ENCODE measurements at places on chromosomes 2 and 18.

DNA sequence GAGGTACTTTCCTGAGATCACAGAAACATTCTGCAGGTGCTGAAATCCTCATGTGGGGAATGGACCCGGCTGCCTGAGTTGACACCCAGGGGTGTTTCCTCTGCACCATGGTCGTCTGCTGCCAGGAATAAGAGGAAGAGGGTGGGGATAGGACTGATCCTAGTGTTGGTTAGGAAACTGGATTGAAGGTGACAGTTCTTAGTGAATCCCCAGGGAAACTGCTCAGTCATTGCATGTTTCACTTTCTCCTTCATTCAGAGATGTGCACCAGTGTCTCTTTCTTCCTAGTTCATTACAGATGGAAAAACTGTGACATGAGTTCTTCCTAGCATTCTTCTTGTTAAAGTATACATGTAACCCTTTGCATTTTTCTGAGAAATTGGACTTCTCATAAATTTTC lies 294.3 kb downstream of the PTGR3 start:
- no peak for DNase-seq

DNA sequence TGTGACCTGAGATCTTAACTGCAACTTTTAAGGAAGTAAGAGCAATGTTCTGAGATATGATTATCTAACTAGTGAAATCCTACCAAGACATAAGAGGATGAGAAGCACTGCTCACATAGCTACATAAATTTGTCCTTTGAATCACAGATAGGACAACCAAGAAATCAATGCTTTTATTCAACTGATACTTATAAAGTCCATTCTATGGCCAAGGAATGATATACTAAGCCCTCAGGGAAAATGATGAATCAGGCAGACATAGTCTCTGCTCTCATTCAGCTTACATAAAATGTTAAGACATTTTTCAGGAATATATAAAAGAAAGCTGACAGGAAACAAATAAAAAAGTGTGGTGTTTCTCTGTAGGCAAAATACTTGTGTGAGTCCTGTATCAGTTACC lies 39.1 kb downstream of the PGAP1 start:
- DNase-seq, result no peak

DNA sequence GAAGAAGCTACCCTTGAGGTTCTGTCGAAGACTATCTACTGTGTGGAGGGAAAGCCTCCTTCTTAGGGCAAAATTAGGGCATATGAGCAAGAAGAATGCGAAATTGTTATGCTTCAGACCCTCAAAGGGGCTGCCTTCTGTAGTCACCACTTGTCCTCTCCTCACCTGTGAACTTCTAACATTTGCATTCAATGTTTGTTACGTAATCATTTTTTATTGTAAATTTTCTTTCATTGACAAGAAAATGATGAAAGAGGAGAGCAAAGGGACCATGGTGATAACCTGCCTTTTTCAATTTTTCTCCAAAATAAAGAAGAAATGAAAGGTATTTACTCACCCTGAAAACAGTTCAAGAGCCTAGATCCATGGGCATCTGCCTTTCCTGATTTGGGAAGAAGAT lies 193.0 kb downstream of the SP3 start:
- no peak for DNase-seq

GRCh38 chr18:10027031-10027430 lies 113.2 kb downstream of the VAPA start:
- DNase-seq, result no peak

DNA sequence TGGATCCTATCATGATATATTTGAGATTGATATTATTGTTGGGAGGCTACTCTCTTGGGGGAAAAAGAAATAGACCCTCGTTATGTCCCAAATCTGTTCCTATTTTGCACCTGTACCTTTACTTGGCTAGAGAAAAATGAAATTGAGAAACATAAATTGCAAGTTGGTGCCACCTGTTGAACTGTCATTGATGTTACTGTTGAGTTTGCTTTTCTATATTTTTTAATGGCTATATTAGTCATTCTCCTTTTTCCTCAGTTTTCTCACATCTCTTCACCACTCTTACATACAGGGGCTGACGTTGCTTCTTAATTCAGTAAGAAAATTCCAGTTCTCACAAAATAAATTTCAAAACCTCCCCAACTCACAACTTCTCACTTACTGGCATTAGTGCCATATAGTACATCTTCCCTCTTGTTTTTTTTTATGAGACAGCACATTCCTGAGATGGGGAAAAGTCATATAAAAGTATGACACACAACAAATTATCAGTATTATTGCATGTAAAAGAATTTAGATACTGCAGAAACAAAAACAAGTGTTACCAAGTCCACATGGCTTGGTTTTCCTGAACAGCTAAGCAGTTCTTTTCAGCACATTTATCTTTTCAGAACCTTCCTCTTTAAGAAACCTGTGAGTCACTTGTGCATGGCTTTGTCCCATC lies 348.3 kb upstream of the DSEL start:
- no peak for DNase-seq

GRCh38 chr2:231367178-231367577 lies 28.3 kb upstream of the B3GNT7 start:
- no peak for DNase-seq

DNA sequence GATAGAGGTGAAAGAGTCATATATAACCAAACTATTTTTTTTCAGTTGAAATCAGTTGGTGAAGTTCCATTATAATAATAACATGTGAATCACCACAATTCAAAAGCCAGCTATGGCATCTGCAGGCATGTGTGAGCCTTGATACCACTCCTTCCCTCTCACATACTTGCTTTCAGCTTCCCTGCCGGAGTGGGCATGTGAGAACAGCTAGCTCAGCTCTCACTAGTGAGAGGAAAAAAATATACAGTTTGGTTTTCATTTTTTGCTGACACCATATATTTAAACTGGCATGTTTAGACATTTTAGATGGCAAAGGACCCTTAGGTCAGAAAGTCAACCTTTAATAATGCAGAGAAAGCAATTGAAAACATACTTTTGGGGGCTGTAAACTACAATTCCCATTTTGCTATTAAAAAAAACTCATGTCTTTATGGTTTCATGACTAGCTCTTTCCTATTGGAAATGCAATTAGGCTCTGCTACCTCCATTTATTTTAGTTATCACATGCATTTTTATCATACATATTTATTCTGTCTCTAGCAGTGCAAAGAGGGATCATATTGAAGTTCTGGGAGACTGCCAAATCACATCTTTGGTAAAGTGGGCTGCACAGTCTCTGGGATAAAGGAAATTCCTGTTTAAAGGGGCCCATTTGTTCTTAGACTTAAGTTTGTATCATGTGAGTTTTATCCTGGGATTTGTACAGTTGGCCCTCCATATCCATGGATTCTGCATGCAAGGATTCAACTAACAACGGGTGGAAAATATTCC lies 33.2 kb upstream of the SLC40A1 start:
- DNase-seq, result no peak

DNA sequence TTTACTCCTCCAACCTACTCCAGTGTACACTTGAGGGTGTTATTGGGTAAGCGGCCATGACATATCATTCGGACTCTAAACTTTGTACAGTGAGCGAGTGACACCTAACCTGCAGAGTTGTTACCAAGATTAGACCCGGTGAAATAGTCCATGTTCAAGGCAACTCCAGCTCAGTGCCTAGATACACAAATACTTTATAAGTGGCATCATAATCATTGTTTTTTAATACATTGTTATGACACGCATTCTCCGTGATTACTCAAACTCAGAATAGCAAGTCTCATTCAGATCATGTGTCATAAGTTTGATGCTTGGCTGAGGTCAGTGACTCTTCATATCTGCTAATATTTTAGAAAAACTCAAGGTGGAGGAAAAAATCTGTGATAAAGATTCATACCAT lies 597.8 kb downstream of the DCC start:
- DNase-seq, result no peak

DNA sequence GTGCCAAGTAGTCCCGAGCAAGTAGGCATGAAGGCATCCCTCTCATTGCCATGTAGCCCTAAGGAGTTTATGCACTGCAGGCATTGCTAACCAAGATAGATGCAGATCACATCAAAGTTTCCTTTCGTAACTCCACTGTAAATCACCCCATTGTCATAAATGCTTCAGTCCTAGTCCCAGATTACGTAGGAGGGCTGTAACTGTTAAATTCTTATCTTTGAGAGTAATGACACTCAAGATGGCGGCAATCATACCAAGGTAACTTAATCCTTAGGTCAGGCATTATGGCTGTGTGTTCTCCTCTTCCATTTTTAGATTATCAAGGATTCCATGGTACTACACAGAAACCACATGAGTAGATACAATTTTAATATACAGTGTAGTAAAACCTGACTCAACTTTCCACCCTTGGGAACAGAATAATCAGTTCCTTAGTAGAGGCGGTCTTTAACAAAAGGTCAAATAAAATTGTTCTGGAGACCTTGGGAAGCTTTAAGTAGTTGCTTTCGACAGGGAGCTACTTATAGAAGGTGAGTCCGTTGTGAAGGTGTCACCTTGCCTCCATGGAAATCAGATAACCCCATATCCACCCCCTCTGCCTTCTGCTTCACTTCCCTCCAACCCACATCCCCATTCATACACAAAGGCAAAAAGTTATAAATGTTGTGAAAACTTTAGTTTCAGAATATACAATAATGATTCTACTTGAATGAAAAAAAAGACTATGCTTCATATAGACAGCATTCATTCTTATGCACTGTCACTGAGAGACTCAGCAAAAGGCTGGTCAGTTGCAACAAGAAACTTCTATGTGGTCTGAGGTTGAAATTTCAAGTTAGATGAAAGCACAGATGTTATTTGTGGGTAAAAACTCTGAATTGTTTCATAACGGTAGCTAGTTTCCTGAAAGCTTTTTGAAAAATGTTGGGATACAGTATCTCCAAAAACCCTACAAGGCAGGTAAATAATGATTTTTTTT lies 64.8 kb upstream of the GALNT5 start:
- no peak for DNase-seq

DNA sequence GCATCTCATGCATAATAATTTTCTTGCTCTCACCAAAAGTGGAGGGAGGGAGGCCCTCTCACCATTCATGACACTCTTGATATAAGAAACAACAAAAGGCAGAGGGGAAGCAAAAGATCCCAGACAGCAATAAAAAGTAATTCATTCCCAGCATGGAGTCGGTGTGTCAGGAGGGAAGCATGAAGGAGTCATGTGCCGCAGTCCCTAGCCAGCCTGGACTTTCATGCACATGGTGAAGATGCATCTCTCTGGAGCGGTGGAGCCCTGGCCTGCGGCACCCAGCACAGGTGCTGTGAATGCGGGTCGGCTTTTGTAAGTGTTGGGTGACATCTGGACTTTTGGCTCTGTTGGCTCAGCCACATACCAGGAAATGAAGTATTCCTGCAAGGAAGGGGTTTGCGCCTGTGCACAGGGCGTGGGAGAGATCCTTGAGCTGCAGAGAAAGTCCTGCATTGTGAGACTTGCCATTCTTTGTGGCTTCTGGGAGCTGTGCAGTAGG lies 119.4 kb downstream of the COPS8 start:
- no peak for DNase-seq

DNA sequence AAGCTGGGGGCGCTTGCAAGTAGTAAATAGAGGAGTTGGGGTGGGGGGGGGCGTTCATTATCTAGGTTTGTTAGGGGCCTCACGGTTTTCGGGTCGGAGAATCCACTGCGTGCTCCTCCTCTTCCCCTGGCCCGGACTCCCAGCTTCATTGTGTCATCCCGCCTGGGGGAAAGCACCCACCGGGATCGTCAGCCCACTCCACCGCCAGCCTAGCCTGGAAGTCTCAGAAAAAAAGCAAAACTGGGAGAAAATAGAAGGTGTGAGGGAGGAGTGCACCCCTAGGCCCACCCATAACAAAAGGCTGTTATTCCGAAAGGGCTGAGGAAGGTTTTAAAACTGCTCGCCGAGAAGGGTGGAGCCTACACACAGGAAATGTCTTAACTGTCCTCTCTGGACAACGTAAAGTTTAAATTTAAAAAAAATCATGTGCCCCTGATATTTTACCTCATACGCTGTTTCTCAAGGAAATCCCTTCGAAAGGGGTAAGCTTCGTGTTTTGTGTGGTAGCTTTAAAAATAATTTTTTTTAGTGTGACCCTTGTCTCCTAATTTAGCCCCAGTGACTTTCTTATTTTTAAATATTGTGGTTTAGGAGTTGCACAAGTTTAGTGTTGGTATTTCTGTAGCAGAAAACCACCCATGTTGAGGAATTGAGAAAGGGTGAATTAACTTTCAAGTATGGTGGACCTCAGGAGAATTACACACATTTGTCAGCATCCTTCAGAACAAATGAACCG lies 104.2 kb downstream of the SPTBN1 start:
- no peak for DNase-seq

- no peak for DNase-seq
Observed at GRCh38 chr2:82539280-82539621, 1919.8 kb downstream of the SUCLG1 start.

DNA sequence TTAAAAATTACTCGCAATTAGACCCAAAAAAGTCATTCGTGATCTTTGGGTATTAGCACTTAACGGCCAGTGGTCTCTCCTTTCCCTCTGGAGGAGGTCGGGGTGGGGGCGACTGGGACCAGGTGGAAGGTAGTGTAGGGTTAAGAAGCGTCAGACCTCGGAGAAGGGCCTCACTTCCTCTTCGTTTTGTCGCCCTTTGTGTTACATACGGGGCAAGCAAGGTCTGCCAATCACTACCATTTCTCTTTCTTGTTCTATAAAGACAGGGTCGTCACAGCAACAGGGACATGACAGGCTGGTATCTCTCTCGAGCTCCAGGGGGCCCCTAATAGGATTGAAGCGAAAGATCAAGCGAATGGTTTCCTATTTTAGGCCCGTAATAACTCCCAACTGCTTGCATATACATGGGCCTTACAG lies 136.6 kb downstream of the INSIG2 start:
- no peak for DNase-seq

DNA sequence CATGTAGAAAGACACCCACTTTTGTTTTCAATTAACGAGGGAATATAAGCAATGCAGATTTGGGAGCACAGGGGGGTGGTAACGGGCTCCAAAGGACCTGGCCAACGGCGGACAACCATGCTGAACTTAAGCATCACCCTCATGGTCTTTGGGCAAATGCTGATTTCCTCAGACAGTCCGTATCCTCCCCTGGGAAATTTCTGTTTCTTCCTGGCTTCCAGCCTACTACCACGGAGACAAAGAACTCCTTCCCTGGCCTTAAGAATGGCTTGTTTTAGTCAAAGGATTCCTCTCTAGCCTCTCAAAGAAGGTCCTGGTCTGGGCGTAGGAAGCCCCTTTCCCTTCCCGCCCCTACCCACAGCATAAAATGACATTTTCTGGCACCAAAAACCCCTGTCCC lies 34.3 kb downstream of the EN1 start:
- DNase-seq, result no peak

DNA sequence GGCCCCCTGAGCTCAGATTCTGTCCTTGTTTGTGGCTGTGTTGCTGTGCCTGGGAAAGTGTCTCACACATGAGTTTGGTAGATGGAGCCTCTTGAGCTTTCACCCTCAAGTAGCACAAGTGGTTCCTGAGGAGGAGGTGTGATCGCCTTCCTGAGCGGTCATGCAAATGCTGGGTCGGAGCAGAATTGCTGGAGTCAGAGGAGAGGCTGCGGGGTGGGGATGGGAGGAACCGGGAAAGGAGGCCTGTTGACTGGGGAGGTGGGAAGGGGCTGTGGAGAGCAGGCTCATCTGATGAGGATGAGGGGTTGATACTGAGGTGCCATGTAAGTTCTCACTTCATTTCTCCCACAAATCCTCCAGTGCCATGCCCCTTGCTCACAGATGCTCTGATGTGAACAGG lies 48.4 kb upstream of the ATG16L1 start:
- no peak for DNase-seq
